ENCODE measurements at places on chromosomes 16 and 17. TPM values are rescaled to one million over a fixed set of nuclear protein-coding genes. Genes with fewer than 3 reads are reported as not detected.

DNA sequence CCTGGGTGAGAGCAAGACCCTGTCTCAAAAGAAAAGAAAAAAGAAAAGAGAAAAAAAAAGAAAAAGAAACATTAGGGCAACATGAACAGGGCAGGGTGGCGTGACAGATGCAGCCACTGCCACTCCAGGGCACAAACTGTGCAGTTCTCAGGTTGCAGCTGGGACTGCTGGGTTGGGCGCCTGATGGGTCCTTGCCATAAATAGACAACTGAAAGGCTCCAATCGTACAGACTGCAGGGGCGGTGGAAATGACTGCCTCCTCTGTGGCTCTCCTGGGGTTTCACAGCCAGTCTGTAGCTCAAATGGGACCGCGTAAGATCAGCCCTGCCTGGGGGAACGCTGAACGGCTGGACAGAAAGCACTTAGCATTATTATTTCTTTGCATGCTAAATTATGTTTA lies 130.7 kb downstream of the CPPED1 start:
- H3K4me1 ChIP-seq: peaks cover 7% of the 10 kb centered on the region
- no peak overlapping the region for H3K4me3 ChIP-seq
- no peak overlapping the region for H3K27ac ChIP-seq
- no peak for DNase-seq
- no peaks in the 10 kb centered on the region for H3K36me3 ChIP-seq

DNA sequence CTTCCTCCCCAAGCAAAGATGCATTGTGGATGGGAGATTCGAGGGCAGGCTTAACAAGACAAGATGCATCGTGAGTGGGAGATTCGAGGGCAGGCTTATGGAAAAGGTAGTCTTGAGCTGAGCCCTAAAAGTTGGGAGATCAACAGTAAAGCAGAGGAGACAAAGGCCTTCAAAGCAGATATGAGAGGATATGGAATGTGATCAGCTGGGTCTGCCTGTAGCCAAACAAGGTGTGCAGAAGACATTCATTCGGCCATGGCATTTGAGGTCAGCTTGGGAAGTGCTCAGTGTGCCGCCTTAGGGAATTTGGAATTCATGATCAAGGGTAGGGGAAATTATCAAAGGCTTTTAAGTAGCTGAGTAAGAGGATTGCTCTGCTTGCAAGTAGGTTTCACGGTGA lies 39.5 kb downstream of the DNAH9 start:
- H3K27me3 ChIP-seq: no peaks in the 10 kb centered on the region
- no peaks in the 10 kb centered on the region for H3K36me3 ChIP-seq
- DNase-seq: no peak
- H3K4me1 ChIP-seq: no peaks in the 10 kb centered on the region

DNA sequence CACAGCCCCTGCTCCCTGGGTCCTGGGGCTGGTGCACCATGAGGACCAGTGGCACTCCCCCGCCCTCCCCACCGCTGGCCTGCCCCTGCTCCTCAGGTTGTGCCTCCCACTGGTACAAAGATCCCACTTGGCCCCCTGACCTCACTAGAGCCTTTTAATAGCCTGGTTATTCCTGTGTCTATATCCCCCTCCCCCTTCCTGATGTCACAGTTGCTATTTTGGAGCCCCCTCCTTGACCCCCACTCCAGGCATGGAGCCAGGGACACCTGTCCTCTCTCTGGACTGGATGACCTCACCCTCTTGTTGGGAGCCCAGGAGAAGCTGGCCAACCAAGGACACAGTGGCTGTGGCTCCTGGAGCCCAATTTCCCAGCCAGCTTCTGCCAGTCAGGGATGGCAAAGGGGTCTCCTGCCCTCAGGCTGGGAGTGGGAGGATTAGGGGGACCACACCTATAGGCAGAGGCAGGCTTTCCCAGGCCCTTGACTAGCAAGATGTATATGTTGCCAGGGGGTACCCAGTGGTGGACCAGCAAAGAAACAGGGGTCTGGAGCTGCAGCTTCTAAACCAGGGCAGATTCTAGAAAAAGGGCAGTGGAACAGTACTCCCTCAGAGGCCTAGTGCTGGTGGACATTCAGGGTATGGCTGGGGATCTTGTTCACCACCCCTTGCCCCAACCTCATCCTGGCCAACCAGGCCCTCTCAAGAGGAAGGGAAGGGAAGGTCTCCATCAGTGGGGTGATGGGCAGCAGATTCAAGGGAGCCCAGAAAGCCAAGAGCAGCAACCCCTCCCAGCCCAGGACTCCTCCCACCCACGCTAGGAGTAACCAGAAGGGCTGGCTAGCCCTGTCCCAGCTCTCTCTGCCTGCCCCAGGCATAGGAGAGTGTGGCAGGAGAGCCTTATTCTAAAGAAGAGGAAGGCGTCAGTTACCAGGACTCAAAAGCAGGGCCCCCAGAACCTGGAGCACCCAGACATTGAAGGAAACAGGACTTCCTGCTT lies 10.9 kb downstream of the HDAC5 start:
- H3K27me3 ChIP-seq: no peaks in the 10 kb centered on the region
- H3K4me3 ChIP-seq: no peak overlapping the region
- peaks cover 22% of the 10 kb centered on the region for H3K4me1 ChIP-seq
- no peak for DNase-seq
- H3K36me3 ChIP-seq: no peaks in the 10 kb centered on the region
- H3K27ac ChIP-seq: no peak overlapping the region

DNA sequence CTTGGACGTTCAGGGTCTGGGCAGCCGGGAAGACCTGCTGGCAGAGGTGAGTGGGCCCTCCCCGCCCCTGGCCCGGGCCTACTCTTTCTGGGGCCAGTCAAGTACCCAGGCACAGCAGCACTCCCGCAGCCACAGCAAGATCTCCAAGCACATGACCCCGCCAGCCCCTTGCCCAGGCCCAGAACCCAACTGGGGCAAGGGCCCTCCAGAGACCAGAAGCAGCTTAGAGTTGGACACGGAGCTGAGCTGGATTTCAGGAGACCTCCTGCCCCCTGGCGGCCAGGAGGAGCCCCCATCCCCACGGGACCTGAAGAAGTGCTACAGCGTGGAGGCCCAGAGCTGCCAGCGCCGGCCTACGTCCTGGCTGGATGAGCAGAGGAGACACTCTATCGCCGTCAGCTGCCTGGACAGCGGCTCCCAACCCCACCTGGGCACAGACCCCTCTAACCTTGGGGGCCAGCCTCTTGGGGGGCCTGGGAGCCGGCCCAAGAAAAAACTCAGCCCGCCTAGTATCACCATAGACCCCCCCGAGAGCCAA lies 8.6 kb upstream of the ABCC3 start:
- H3K27ac ChIP-seq: no peak overlapping the region
- no peak overlapping the region for H3K4me3 ChIP-seq
- H3K36me3 ChIP-seq: no peaks in the 10 kb centered on the region
- peak; percentile 39 for DNase-seq

GRCh38 chr16:23504453-23505179 lies 5.7 kb downstream of the GGA2 start:
- DNase-seq: peak; percentile 14
- peaks cover 56% of the 10 kb centered on the region for H3K4me1 ChIP-seq
- H3K4me3 ChIP-seq: peak overlapping the region; percentile 27
- H3K27me3 ChIP-seq: no peaks in the 10 kb centered on the region

GRCh38 chr16:79980650-79981521 lies 380.3 kb upstream of the MAF start:
- no peaks in the 10 kb centered on the region for H3K4me1 ChIP-seq
- no peak overlapping the region for H3K4me3 ChIP-seq
- no peak for DNase-seq
- H3K27me3 ChIP-seq: no peaks in the 10 kb centered on the region

- H3K4me1 ChIP-seq: peaks cover 68% of the 10 kb centered on the region
- H3K4me3 ChIP-seq: no peak overlapping the region
- H3K36me3 ChIP-seq: peaks cover 27% of the 10 kb centered on the region
- no peak for DNase-seq
- no peaks in the 10 kb centered on the region for H3K27me3 ChIP-seq
Observed at GRCh38 chr17:29289852-29290251, 4.1 kb downstream of the NUFIP2 start.

GRCh38 chr16:29958756-29959155 lies 3.1 kb upstream of the TMEM219 start:
- H3K4me3 ChIP-seq: no peak overlapping the region
- peaks cover 15% of the 10 kb centered on the region for H3K4me1 ChIP-seq
- no peaks in the 10 kb centered on the region for H3K27me3 ChIP-seq
- DNase-seq: no peak

DNA sequence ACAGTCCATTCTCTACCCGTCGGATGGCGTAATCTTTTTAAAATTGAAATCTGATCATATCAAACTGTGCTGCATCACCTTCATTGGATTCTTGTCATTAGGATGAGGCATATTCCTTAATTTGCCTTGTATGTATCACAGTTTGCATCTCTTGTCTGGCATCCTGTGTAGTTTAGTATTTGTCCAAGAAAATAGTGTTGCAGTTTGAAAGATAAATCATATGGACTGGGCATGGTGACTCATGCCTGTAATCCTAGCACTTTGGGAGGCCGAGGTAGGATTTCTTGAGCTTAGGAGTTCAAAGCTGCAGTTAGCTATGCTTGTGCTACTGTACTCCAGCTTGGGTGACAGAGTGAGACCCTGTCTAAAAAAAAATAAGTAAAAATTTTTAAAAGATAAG lies 5.8 kb upstream of the RSL1D1 start:
- H3K4me3 ChIP-seq: no peak overlapping the region
- H3K36me3 ChIP-seq: no peaks in the 10 kb centered on the region
- H3K4me1 ChIP-seq: peaks cover 24% of the 10 kb centered on the region

GRCh38 chr17:46020023-46020761 lies 21.1 kb downstream of the STH start:
- no peak overlapping the region for H3K4me3 ChIP-seq
- peak; percentile 59 for DNase-seq
- no peaks in the 10 kb centered on the region for H3K36me3 ChIP-seq
- peak overlapping the region; percentile 72 for H3K27ac ChIP-seq
- H3K4me1 ChIP-seq: peaks cover 35% of the 10 kb centered on the region
- no peaks in the 10 kb centered on the region for H3K27me3 ChIP-seq

DNA sequence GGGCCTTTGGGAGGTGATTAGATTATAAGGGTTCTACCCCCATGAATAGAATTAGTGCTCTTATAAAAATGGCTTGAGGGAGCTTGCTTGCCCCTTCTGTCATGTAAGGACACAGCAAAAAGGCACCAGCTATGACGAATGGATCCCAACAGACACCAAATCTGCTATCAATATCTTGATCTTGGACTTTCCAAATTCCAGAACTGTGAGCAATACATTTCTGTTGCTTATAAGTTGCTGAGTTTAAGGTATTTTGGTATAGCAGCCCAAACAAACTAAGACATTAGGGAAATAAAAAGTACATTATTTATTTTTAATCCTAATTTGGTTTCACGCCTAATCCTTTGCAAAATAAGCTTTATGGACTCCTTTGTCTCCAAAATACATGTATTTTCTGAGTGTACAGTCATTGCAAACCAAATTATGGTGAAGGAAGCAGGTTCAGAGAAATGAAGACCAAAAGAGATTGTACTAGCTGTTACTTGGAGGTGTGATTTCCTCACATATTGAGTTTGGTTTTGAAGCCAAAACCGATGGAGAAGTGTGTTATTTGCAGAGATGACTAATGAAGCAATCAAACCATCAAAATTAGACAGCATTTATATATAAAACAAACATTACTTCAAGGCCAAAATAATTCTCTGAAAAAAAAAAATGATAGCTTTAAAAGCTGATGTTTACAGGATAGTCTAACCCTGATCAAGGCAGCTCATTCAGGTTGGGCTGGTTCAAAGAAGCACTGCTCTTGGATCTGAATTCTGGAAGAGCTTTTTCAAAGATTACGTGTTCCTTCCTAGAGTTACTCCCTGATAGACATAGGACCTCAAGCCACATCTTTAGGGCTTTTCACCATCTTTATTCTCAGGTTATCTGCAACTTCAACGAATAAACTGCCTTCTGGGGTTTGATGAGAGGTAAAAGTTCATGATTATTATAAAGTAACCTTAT lies 71.6 kb downstream of the MYO1D start:
- H3K27me3 ChIP-seq: no peaks in the 10 kb centered on the region
- no peaks in the 10 kb centered on the region for H3K4me1 ChIP-seq
- no peak overlapping the region for H3K4me3 ChIP-seq
- H3K27ac ChIP-seq: no peak overlapping the region

DNA sequence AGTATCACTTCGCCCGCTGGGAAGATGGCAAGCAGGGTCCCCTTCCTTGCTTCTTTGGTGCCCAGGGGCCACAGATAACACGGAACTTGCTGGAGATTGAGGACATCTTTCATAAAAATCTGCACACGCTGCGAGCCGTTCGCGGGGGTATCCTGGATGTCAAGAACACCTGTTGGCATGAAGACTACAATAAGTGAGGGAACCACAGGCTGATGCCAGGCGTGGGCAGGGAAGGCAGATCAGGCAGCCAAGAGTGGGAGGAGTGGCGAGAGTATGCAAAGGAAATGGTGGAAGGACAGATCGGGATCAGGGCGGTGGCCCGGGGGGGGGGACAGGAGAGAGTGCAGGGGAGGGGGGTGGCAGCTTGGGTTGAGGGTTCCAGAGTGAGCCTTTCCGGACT lies 22.2 kb downstream of the DNAH2 start:
- no peaks in the 10 kb centered on the region for H3K27me3 ChIP-seq
- H3K27ac ChIP-seq: no peak overlapping the region
- H3K4me3 ChIP-seq: no peak overlapping the region
- no peak for DNase-seq
- H3K36me3 ChIP-seq: no peaks in the 10 kb centered on the region

- no peak overlapping the region for H3K4me3 ChIP-seq
- peaks cover 33% of the 10 kb centered on the region for H3K4me1 ChIP-seq
- no peaks in the 10 kb centered on the region for H3K36me3 ChIP-seq
- no peak for DNase-seq
- no peaks in the 10 kb centered on the region for H3K27me3 ChIP-seq
- no peak overlapping the region for H3K27ac ChIP-seq
Observed at GRCh38 chr17:14432079-14432478, 131.2 kb downstream of the HS3ST3B1 start.

- H3K4me1 ChIP-seq: peaks cover 34% of the 10 kb centered on the region
- no peak overlapping the region for H3K4me3 ChIP-seq
- peak overlapping the region; percentile 43 for H3K27ac ChIP-seq
Observed at GRCh38 chr17:66507982-66508760, 205.8 kb downstream of the PRKCA start.

- no peaks in the 10 kb centered on the region for H3K27me3 ChIP-seq
- H3K27ac ChIP-seq: no peak overlapping the region
- no peaks in the 10 kb centered on the region for H3K4me1 ChIP-seq
- H3K4me3 ChIP-seq: no peak overlapping the region
Observed at GRCh38 chr17:80908776-80909175, 82.9 kb upstream of the CHMP6 start.

GRCh38 chr16:3017344-3017743 lies 639 bp downstream of the CLDN6 start:
- no peak overlapping the region for H3K27ac ChIP-seq
- H3K4me1 ChIP-seq: peaks cover 29% of the 10 kb centered on the region
- DNase-seq: no peak
- no peaks in the 10 kb centered on the region for H3K36me3 ChIP-seq

EMP2 gene
- total RNA-seq: not detected

ATP2A3 gene
- total RNA-seq: 108 TPM

CSH2 gene
- total RNA-seq: not detected

WNT9B gene
- not detected for total RNA-seq

KRTAP2-3 gene
- not detected for total RNA-seq

C17orf78 gene
- not detected for total RNA-seq

RHBDL1 gene
- total RNA-seq: 0.44 TPM

FOXC2 gene
- not detected for total RNA-seq

All from CD8-positive, alpha-beta memory T cell (primary cell).